ENCODE measurements at places on chromosomes 13 and 19.

DNA sequence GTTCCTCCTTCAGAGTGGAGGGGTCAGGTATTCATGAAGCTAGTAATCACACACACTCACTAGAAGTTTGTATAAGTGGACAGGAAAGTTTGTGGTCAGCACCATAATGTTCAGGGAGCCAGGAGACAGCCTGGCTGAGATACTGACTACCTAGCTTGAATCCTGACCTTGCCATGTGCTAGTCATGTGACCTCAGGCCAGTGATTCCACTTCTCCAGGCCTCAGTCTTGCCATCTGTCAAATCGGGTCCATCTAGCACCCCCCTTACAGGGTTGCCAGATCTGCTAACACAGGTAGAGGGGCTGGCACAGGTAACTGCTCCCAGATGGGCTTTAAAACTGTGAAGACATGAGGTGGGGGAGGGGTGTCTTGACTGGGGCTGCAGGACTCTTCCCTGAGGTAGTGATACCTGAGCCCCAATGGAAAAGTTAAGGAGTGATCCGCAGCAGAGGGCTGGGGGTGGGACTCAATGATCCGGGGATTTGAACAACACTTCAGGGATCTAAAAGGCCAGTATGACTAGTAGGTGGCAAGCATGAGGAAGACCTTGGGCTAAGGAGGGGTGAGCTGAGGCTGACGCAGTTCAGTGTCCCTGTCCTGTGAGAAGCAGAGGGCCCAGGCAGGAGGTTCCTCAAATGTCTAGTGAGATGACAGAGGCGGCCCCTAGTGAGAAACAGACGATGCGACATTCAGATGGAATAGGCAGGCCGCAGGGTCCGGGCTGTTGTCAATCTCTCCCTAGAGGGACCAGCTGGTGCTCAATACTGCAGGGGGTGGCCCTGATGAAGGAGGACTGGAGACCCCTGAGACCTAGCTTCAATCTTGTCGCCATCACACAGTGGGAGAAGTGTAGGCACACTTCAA lies 8.5 kb downstream of the ACTMAP start:
- no peak for DNase-seq

DNA sequence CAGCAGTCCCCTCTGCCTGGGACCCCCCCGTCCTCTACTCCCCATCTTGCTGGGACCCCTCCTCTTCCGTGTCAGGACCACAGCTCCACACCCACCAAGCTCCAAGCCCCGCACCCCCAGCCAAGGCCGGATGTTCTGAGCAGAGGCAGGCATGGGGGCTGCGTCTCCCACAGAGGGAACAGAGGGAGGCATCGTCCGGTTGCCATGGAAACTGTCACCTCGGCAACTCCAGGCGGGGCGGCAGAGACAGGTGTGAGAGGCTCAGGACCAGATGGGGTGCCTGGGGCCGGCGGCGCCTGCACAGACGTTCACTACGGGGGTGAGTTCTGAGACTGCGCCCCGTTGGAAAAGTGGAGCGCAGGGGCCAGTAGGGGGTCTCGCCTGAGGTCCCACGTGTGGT lies 5.4 kb downstream of the RNU6-9 start:
- no peak for DNase-seq

- DNase-seq, result peak; percentile 75
These were observed at the start of gene CDKN2D for GRCh38 chr19:10568826-10569651. Gene CDKN2D, minus strand, starts transcription at chr19:10568979. Its CDS starts 326 bp downstream, at chr19:10568653.

- DNase-seq, result no peak
These were observed 140.0 kb downstream of the IRS2 start for GRCh38 chr13:109646423-109646822.
